HCEC 1CT (cell line): ENCODE measurements at places on chromosomes 2 and 18.
A peak's percentile ranks its signal among the peaks of the same experiment; 100 is the strongest.

DNA sequence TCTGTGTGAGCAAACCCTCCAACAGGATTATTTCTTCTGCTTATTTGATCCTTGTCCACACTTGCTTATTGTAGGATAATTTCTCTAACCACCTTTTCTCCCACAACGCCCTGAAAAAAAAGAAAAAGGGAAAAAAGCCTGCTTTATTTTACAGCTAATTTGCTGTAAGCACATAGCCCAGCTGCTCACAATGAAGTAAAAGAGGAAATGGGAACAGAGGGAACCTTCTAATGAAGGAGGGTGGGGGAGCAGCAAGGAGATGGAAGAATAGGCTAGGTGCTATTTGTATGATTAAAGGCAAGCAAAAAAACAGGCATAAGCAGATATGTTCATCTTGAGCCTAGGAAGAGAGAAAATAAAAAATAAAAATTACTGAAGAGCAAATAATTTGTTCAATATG is 331.6 kb downstream of the TXNL1 start:
- DNase-seq, result no peak

- no peak for DNase-seq
Measured at GRCh38 chr2:30224151-30224550, 7.2 kb upstream of the LBH start.

- DNase-seq, result no peak
Measured at GRCh38 chr2:70325875-70326274, 24.0 kb upstream of the FAM136A start.

DNA sequence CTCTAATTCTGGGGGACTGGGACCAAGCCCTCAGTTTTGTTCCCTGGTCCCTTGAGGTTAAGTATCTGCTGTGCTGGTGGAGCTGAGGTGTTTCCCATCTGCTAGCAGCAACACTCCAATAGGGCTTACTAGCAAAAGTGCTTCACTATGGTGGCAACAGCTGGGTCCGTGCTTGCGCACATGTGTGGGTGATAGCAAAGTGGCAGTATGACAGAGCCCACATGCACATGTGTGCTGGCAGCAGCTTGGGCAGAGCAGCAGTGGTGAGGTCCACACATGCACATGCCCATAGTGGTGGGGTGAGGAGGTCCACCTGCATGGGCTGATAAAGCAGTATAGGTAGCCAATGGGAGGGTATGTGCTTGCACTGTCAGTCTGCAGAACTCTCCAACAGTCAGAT is 1723.7 kb downstream of the SUCLG1 start:
- no peak for DNase-seq

DNA sequence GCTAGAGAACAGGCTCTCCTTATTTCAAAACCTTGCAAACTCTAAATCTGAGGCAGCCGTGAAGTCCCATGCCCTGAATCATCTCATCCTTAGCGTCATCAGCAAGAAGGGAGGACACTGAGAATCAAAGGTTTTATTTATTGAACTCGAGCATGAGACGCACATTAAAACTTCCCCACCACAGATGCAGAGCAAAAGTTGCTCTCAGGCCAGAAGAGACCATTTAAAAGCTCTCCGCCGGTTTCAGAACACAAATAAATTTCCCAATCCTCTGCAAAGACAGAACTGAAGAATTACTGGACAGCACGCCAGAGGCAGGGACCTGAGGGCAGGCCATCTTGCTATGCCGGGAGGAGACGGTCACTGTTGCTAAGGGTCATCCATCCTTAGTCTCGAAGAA is 1.3 kb downstream of the AMMECR1L start:
- DNase-seq, result peak; percentile 53

DNA sequence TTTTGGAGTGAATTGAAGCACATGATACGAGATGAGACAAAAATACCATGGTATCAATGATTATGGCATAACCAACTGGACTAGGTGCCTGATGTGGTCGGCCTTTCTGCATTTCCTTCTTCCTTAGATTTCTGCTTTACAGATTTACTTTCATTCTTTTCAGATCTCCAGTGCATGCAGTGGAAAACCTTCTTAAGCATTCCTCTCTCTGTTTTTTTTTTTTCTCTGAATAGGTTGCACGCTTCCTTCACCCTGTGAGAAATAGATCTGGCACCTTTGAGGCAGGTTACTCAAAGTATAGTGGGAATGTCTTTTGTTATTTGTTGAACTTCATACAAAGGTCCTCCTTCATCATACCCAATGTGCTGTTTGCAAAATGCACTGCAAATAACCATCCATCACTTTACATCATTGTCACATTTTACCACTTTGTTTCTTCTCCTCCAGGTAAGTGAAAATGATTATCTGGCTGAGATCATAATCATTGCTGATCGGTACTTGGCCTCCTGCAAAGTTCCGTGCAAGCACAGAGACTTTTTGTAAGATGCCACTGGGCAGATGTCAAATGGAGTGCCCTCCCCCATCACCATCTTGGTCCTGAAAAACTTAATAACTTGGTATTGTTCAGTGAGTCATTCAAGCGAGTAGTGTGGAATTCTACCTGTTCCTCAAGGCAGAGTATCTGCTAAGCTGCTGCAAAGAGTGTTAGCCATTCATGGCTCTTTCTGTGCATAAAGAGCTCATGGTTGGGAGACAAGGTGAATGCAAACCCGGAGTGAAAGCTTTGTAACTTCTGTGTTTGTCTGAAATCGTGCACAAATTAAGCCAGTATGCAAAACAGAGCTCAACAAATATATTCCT is 30.0 kb upstream of the KLHL14 start:
- no peak for DNase-seq

DNA sequence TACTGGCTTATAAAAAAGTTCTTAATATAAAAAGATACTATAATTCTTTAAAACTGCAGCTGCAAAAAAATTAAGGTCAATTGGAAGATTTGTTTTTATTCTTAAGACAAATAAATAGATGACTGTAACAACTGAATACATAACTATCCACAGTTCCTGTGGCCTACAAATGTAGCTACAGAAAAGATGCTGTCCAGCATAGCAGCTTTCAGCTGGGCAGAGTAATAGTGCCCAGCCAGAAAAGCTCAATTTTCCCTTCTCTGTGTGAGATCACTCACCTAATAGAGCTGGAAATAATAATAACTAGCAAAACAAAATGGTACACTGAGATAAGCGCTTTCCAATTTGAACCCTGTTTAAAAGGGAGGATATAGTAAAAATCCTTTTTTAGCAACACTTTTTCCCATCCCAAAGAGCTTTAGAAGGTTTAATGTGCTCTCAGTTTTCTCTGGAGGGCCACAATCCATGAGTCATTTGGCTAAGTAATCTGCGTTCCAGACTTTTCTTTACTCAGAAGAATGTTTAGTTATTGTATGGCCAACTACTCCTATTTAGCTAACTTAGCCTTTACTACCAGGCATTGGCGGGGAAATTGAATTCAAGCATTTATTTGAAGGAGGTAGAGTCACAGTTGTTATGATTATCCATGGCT is 158.1 kb upstream of the SLC39A10 start:
- DNase-seq, result peak; percentile 23

GRCh38 chr2:187034434-187034833 is 185.5 kb upstream of the ZSWIM2 start:
- DNase-seq, result no peak

DNA sequence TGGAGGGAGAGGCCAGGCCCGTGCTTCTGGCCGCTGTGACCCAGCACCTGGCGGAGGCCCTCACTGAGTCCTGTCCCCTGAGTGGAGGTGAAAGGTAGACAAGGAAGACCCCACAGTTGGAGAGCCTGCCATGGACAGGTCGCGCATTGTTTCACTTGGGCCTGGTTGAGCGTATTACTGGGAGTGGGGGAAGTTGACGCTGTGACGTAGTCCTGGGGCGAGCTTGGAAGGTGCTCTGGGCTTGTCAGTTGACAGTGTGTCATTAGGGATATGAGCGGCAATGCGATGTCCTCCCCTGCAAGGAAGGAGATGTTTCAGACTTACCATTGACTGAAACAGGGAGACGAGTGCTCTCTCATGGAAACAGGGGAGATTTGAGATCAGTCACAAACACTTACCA is 127.1 kb downstream of the SH3RF3 start:
- no peak for DNase-seq

DNA sequence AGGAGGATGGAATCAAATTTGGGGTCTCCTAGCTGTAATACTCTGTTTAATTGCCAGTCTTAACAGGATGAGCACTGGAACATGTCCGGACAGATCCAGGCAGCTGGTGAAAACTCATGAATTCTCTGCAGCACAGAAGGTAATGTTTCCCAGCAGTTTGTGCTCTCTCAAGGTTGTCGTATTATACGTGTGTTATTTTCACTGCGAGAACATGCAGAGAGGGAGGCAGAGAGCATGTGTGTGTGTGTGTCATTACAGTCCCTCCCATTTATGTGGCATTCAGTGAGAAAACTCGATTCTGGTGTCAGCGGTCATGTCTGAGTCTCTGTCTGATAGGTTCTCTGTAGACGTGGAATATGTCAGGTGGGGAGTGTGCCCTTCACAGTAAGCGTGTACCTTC is 150.2 kb upstream of the POU3F3 start:
- DNase-seq, result no peak

GRCh38 chr2:70962885-70963878 is 15.2 kb upstream of the ANKRD53 start:
- DNase-seq, result no peak

GRCh38 chr2:170014769-170015168 is 163.2 kb upstream of the MYO3B start:
- DNase-seq, result no peak

DNA sequence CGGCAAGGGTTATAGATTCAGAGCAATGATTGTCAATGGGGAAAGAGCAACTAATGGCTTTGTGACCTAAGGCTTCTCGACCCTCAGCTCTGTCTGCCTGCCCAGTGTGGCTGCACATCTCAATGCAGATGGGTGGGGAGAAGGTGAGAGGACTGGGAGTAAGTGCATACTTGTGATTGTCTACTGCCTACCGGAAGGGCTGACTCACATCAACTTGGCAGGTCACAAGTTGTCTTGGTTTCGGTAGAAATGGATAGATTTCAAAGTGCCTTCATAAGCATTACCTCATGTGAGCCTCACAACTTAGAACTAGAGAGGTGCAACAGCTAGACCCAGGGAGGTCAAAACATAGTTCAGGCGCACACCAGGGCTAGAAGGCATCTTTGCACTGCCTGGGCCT is 29.4 kb downstream of the STAT1 start:
- peak; percentile 40 for DNase-seq

GRCh38 chr2:26608557-26608956 is 32.6 kb downstream of the CIB4 start:
- no peak for DNase-seq

DNA sequence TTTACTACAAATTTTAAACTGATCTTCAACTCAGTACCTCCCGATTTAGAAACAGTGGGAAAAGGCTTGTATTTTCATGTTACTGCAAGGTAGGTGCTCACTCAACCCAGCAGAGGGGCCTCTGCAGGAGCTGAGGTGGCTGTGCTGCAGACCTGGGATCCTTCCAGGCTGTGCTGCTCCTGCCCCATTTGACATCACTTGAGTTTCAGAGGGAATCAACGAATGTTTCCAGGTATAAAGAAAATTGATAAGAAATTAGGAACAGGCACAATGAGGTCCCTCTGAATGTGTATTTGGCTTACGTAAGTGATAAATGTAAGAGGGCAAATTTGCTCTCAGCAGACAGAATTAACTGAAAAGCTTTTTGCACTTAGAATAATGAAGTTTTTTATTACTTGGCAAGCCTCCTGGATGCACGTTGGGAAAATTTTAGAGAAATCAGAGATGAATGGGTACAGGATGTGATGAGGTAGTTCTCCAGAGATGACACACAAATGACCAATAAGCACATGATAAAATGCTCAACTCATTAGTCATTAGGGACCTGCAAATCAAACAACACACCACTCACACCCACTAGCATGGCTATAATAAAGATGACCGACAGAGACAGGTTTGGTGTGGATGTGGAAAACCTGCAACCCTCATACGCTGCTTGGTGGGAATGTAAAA is 114.0 kb downstream of the NOL10 start:
- DNase-seq, result peak; percentile 95

DNA sequence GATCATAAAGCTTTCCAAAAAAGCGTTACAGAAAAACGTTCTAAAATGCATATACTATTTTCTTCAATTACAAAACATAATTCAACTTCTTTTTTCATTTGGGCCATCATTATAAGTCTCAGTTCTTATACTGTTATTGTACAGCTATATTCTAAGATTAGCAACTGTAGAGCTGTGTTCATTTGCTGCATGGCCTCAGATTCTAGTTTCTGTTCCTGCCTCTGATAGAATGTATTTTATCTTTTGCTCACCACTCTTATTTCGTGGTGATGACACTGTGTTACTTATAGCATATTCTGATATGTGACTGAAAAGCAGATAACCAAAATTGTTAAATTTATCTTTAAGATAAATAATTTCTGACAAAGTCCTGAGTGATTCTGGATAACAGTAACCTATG is 67.2 kb downstream of the PTRHD1 start:
- DNase-seq, result no peak

GRCh38 chr18:65761636-65762295 is 11.0 kb downstream of the CDH7 start:
- DNase-seq, result no peak

DNA sequence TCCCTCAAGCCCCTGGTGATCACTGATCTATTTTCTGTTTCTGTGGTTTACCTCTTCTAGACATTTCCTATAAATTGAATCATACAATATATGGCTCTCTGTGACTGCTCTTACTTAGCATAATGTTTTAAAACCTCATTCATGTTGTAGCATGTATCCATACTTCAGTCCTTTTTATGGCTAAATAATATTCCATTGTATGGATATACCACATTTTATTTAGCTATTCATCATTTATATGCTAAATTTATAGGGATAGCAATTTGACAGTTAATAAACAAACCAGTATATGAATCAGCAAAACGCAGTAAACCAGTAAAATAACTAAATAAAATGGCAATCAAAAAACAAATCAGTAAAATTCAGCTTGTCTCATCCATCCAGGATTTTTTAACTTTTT is 286.1 kb upstream of the HNRNPA3 start:
- DNase-seq, result no peak

GRCh38 chr18:52991246-52991645 is 651.2 kb downstream of the DCC start:
- DNase-seq, result no peak

DNA sequence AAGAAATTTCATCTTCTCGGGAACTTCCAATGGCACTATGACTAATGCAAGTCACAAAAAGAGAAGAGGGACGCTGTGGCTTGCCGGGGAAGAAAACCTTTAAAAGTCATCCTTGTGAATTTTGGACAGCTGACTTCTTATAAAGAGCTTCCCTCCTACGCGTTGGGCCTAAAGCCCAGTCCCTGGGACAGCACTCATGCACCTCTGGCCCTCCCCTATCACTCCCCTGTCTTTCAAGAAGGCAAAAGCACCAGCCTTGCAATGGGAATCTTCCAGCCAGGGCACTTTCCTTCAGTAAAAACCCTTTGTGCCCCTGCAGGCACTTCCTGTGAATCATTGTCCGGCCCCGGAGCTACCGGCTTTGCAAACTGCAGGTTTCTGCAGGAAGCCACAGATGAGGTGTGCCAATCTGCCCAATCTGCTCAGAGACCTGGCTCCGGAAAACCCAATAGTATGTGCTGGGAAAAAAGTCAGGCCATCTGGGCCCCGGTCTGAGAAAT is 7.1 kb downstream of the MREG start:
- no peak for DNase-seq

- DNase-seq, result no peak
Measured at GRCh38 chr2:231296401-231296974, 98.1 kb downstream of the ARMC9 start.

GRCh38 chr2:165573534-165574461 is 104.3 kb downstream of the CSRNP3 start:
- peak; percentile 22 for DNase-seq

- no peak for DNase-seq
Measured at GRCh38 chr2:74020702-74021406, 36.1 kb downstream of the TET3 start.
